RWPE2 (cell line): ENCODE measurements at places on chromosomes 16 and 17.

DNA sequence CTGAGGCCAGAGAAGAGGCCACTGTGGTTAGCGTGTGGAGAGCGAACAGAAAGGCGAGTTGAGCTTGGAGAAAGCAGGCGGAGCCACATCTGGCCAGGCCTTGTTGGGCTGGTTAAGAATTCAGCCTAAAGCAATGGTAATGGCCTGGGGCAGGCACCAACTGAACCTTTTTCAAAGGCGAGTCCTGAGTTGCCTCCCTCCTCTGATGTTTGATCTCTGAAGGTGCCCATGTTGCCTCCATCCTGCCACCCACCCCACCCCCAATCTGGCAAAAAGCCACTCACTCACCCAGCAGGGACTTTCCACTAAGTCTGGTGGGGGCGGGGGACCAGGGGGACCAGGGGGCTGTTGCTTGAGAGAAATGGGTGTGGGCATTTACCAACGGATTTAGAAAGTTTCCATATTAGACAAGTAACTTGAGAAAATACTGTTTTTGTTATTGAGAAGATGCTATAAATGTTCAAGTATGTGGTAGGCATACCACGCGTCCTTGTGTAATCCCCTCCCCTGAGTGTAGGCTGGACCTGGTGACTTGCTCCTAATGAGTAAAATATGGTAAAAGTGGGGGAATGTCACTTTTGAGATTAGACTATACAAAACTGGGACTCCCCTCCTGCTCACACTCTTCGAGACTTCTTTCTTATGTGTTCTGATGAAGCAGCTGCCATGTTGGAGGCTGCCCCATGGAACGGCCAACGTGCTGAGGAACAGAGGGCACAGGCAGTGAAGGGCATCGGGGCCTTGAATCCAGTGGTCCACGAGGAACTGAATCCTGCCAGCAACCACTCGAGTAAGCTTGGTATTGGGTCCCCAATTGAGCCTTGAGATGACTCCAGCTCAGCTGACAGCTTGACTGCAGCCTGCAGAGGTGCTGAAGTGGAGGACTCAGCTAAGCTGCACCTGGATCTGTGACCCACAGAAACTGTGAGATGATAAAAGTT, 29.9 kb upstream of the TNS4 start:
- peak; percentile 38 for DNase-seq

GRCh38 chr16:70573451-70574121, 50.0 kb downstream of the SF3B3 start:
- DNase-seq, result peak; percentile 37

GRCh38 chr16:3645108-3645503, 9.4 kb upstream of the DNASE1 start:
- no peak for DNase-seq

DNA sequence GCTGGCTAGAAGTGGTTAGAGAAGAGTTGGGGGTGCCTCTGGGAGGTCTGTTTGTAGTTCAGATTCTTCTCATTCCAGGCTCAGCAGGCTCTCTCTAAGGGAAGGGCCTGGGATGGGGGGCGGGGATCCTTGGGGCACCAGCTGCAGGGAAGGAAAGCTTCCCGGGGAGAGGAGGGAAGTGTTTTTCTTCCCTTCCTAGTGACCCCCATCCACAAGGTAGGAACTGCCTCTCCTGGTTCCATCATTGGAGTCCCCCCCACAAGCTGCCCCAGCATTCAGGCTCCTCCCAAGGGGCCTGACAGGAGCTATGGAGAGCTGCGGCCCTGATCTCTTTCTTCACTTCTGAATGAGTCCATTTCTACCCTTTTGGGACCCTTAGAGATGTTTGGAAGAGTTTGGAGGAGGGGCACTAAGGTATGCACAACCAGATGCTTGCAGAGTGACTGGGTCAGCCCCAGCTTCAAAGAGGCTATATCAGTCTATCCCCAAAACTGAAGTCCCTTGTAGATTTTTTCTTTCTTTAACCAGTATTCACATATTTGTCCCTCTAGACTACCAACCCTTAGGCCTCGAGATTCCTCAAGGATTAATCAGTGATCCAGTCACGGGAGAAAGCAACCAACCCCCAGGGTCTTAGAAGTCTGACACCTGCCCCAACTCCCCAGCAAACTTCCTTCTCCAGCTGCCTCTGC, 13.9 kb upstream of the FZD2 start:
- DNase-seq, result no peak

- DNase-seq, result no peak
These were observed 9.1 kb downstream of the ASIC2 start for GRCh38 chr17:33284022-33284421.

- no peak for DNase-seq
These were observed at the start of gene GRIN2A for GRCh38 chr16:10182222-10183053. GRIN2A (minus strand) TSS chr16:10182428; CDS start chr16:10180411, 2,017 bp downstream.

DNA sequence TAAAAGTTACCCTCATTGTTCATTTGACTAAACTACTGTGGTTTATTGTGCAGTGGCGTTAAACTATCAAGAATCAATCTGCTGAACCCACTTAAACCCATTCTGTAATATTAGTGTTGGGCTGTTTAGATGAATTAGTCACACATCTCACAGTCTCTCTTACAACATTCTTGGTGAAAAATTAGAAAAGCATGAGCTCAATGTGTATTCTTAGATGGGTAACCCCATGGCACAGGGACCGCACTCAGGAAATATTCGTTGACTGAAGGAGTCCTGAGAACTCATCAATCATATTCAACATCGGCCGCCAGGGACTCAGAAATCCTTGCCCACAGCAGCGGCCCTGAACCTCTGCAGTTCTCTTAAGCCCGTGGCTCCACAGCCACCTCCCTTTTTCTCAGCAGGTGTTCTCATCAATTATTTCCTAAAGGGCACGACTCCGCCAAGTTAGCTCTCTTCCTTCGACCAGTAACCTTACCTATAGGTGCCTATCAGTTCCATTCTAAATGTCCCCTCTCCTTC, 155.6 kb downstream of the STX8 start:
- no peak for DNase-seq

DNA sequence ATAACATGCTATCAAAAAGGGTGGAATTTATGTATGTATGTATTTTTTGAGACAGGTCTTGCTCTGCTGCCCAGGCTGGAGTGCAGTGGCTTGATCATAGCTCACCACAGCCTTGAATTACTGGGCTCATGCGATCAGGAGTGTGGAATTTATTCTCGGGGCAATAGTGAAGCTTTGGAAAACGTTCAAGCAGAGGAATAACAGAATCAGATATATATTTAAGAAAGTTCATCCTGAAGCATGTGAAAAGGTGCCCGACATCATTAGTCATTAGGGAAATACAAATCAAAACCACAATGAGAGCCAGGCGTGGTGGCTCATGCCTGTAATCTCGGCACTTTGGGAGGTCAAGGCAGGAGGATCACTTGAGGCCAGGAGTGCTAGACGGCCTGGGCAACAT, 7.7 kb upstream of the ITGAE start:
- no peak for DNase-seq

DNA sequence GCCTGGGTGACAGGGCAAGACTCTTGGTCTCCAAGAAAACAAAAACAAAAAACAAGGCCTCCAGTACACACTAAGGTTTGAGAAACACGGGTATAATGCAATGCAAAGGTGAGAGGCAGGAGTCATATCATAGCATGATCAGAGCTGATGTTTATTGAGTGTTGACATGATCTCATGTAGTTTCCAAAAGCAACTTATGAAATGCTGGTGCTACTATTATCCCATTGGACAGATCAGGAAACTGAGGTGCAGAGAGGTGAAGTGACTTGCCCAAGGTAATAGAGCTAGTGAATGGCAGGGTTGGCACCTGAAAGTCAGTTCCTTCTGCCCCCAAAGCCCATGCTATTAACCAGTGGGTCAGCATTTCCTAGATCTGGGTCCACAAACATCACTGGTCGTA, 3.1 kb upstream of the NPIPB7 start:
- DNase-seq, result no peak

DNA sequence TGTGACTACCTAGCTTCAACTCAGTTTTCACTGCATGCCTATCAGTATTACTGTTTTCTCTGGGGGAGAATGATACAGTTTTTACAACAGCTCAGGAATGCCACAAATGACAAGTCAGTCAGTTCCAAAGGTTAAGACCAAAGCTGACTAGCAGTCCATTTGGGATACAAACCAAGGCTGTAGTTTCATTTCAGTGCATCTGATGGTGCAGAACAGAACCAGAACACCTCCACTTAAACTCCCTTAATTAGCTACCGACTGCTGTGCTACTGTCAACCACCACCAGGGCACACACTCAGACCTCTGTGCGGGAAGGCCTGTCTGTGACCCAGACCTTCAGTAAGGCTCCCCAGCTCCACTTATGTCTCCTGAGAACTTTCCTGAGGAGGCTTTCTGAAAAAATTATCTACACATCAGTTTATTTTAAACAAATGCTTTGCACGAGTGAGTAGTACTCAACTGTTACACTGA, 20.4 kb downstream of the NFE2L1 start:
- no peak for DNase-seq
